ENCODE measurements at places on chromosomes 12 and 14.
A peak's percentile ranks its signal among the peaks of the same experiment; 100 is the strongest.

- DNase-seq, result peak; percentile 12
These were observed 254.3 kb downstream of the RGS6 start for GRCh38 chr14:72186523-72186922.

GRCh38 chr12:53058674-53059433, 9.0 kb downstream of the TNS2 start:
- no peak for DNase-seq

GRCh38 chr14:99718031-99718810, 34.1 kb downstream of the CYP46A1 start:
- no peak for DNase-seq

DNA sequence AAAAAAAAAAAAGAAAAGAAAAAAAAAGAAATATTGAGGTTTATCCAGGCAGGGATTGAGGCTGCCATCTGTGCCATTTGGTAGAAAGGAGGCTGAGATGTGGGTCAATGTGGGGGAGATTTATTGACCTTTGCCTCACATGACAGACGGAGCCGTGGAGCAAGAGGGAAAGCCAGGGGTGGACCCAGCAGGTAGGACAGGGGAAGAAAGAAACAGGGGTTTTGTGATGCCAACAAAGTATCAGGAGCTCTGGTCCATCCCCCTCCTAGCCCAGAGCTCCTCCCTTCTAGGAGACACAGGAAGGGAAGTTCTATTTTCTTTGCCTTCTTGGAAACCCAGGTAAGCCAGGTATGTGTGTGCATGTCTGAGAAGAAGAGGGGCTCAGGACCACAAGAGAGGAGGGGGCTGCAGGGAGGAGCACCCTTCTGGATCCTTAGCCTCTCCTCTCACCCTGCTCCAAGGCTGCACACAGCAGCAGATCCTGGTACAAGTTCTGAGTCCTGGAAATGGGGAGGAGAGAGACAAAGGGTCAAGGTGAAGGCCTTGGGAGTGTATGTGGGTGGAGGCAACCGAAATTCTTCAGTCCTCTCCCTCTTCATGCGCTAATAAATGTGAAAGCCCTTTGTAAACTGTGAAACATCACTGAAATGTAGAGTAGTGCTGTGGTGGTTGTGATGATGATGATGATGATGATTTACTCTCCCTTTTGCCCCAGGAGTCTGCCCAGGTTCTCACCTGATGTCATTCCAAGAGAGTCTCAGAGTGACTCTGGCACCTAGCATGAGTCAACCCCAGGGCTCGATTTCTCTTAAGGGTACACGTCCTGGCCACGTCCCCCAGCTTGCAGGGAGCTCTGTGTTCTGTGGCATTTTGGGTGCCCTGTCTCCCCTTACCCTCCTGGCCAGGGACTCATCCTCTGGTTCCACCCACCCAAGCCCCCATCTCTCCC, 26.3 kb downstream of the ZFP36L1 start:
- DNase-seq, result no peak

GRCh38 chr12:28242496-28243309, 52.4 kb downstream of the CCDC91 start:
- no peak for DNase-seq

DNA sequence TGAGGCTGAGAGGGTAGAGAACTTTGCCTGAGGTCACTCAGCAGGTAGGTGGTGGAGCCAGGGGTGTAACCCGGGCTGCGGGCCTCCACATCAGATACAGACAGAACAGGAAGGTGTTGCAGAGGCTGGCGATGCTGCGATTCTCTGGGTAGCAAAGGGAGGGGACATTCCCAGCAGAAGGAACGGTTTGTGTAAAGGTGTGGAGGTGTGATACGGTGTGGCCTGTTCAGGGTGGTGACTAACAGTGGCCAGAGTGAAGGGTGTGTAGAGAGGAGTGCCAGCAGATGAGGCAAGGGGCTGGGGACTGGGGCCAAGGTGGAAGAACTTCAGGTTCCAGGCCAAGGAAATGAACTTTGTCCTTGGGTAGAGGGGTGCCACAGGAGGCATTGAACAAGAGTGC, 18.2 kb upstream of the FAIM2 start:
- DNase-seq, result no peak
